GM10248 (cell line): ENCODE measurements at places on chromosomes 4 and X.

- DNase-seq, result no peak
These were observed 59.9 kb upstream of the CDKN2AIP start for GRCh38 chr4:183384516-183384915.

GRCh38 chr4:22778547-22779163 is 85.9 kb downstream of the GBA3 start:
- DNase-seq, result no peak

- no peak for DNase-seq
These were observed 2.4 kb upstream of the TBL1X start for GRCh38 chrX:9462456-9462855.

DNA sequence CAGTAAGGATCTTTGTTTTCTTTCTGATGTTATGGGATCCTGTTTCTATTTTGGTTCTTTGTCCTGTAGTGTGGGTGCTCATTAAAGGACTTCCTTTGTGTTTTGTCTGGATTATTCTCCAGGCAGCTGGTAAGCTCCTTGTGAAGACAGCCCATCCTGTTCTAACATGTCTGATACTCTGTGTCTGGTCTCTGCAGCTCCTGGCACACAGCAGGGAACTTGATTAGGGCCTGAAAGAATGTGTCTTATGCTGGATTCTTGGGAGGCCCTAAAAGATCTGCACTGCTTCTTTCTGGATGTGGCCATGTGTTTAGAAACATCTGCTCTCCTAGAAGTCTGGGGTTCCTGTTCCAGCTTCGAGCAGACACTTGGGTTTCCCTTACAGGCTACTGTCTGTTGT is 38.1 kb upstream of the ATXN3L start:
- no peak for DNase-seq

- no peak for DNase-seq
These were observed at the start of gene CHRDL1 for GRCh38 chrX:110795645-110796406. Gene CHRDL1, minus strand, starts transcription at chrX:110795817. Its CDS starts 3,636 bp downstream, at chrX:110792181.

DNA sequence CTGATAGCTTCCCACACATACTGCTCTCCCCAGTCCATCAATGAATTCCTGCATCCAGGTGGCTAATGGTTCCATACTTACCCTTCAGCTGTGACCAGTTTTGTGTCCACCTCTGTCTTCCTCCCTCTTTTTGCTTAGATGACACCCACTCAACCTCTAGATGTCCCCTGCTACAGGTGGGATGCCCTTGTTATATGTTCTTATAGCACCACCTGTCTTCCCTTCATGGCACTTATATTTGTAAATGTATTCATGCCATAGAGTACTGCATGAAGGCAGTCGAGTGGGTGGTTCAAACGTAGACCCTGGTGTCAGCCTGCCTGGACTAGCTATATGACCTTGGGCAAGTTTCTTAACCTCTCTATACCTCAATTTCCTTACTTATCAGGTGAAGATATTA is 6.5 kb upstream of the USP46 start:
- peak; percentile 51 for DNase-seq

GRCh38 chr4:76704133-76704881 is 193.6 kb downstream of the SOWAHB start:
- DNase-seq, result no peak

DNA sequence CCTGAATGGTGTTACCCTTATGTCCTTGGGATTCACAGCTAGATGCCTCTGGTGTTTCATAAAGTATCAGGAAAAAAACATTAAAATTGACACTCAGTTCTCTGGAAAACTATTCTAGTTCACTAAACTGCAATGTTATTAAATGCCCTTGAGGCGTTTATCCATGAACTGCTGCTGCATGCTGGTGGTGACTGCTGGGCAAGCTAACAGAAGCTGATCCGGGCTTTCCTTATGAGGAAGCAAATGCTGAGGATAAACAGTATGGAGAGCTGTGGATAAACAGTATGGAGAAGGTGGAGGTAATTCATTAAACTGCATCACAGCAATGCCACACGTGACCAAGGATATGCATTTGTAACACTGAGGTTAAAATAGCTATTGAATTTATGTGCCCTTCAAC is 227.0 kb downstream of the NR3C2 start:
- no peak for DNase-seq

- DNase-seq, result no peak
These were observed 1336.3 kb upstream of the AGA start for GRCh38 chr4:178778496-178778895.
